ENCODE measurements at places on chromosomes 1 and 21.
A peak's percentile ranks its signal among the peaks of the same experiment; 100 is the strongest.

DNA sequence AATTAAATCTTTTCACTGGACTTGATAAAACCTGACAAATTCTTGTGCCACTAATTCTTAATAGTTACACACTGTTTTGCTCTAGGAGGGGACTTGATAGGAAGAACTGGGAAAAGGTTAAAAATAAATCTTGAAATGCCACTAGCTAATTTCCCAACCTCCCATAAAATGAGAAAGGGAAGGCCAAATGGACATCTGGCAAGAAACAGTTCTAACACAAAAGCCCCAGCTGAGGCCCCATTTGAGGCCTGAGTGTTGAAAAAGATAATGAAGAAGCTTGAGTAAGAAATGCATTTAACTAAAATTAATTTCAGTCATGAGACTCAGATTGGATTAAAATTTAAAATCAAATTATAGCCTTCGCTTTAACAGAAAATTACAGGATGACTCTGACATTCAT is 11.2 kb upstream of the RAP1GAP start:
- no peak for DNase-seq

GRCh38 chr1:116496898-116497297 is 73.9 kb downstream of the CD58 start:
- DNase-seq, result no peak

GRCh38 chr1:42141978-42142377 is 11.2 kb upstream of the GUCA2B start:
- DNase-seq, result no peak

GRCh38 chr1:36217670-36218069 is 6.6 kb upstream of the THRAP3 start:
- no peak for DNase-seq

DNA sequence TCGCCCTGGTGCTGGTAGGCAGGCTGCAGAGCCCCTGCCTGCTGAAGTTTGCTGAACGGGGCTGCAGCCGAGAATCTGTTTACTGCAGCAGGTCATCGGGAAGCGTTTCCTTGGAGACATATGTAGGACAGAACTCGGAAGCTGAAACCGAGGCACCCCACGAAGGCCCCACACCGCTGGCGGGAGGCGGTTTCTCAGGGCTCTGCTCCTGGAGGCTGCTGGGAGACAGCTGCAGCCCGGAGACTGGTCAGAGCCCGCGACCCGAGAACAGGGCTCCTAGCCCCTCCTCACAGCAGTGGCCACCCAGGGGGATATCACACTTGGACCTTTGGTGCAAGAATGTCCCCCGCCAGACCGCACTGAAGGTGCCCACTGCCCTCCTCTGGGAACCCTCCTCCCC is 12.7 kb upstream of the PLCH2 start:
- DNase-seq, result no peak

GRCh38 chr1:206909161-206909882 is 12.1 kb downstream of the IL24 start:
- DNase-seq, result peak; percentile 52

DNA sequence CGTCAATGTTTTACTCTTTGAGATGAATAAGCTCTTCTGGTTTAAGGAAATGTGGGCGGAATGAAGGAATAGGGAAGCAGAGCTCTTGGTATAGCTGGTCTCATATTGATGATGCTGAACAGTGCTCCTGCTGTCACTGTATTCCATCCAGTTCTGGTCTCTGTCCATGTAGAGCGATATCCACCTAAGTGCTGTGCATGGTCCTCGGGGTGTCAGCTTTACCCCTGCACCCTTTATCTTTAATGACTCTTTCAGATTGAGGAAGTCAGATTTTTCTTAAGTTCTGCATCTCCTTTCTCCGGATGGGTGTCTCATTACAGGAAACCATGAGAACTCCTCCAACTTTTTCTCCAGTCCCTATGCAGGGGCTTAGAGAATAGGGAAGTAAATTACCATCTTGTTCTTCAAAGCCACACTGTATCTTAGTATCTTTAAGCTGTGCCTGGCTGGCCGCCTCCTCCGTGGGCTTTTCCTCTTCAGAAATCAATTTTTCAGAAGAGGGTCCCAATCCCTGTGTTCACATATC is 52.9 kb downstream of the PDE4B start:
- no peak for DNase-seq

GRCh38 chr1:248696261-248696660 is 6.3 kb downstream of the OR14I1 start:
- DNase-seq, result no peak

DNA sequence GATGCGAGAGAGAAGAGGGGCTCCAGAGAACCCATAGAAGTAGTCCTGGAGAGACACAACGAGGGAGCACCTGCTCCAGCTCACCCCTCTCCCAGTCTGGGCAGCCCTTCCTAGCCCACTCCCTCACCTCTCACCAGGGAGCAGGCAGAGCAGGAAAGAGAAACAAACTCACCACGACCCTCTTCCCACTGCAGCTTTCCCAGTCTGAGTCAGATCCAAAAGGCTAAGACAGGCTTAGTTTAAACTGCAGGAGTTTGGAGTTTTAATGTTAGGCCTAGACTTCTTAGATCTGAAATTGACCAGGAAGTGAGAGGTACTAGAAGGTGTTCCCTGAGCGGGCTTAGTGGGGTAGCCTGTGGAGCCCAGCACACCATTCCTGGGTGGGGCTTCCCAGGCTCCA is 29.6 kb downstream of the SLC1A7 start:
- DNase-seq, result no peak

GRCh38 chr1:21143138-21143537 is 33.6 kb downstream of the EIF4G3 start:
- no peak for DNase-seq

GRCh38 chr1:224059897-224060427 is 53.9 kb upstream of the FBXO28 start:
- DNase-seq, result no peak

DNA sequence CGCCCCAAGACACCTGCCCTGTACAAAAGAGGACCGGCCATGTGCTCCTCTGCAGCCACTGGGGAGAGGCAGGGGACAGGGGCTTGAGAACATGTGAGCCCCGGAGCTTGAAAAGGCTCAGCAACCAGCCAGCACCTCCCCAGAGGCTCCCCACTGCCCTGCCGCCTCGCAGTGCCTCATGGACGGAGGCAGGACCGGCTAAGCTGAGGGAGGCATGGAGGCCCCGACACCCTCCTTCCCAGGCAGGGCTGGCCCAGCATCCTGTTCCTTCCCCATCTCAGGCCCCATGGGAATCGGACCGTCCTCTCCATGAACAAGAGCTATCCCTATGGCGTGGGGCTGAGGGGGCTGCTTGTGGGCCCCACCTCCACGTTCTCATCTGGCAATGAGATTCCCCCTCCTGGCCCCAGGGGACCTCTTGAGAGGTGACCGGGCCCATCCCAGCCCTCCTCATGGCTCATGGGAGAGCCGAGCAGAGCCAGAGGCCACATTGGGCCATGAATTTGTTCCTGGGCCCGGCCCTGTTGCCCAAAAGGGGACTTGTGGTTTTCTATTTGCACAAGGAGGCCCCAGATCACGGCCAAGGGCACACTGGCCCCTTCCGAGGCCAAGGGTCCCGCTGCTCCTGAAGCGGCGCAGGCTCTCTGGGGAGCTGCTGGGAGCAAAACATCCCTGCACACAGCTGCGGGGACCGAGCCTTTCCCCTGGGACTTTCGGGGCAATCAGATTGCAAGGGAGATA is 65.2 kb upstream of the ARHGEF16 start:
- DNase-seq, result no peak

DNA sequence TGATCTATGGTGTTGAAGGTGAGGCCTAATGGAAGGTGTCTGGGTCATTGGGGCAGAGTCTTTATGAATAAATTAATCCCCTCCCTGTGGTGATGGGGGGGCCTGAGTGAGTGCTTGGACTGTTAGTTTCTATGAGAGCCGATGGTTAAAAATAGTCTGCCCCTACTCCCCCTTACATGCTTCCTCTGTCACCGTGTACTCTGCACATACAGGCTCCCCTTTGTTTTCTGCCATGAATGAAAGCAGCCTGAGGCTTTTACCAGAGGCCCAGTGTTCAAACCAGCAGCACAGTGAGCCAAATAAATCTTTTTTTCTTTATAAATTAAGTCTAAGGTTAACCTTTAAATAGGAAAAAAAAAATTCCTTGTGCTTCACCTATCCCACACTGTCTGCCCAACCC is 657.0 kb downstream of the AMY1C start:
- no peak for DNase-seq

- no peak for DNase-seq
Observed at GRCh38 chr21:45279446-45280177, 8.1 kb downstream of the POFUT2 start.

DNA sequence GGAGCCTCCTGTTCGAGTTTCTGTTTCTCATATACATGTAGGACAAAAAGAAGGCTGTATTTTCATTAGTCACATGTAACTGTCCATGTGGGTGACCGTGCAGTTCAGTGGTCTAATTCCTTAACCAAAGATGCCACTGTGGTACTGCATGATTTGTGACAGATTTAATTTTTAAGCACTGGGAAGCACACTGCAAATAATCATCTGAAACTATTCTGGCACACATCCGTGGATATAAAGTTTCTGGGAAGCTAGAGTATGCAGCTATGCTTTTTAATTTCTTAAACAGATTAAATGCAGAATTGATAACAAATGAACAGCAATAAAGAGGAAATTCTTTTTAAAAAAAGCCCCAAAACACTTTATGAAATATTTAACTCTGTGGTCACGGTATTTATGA is 254.8 kb downstream of the LMO4 start:
- no peak for DNase-seq

DNA sequence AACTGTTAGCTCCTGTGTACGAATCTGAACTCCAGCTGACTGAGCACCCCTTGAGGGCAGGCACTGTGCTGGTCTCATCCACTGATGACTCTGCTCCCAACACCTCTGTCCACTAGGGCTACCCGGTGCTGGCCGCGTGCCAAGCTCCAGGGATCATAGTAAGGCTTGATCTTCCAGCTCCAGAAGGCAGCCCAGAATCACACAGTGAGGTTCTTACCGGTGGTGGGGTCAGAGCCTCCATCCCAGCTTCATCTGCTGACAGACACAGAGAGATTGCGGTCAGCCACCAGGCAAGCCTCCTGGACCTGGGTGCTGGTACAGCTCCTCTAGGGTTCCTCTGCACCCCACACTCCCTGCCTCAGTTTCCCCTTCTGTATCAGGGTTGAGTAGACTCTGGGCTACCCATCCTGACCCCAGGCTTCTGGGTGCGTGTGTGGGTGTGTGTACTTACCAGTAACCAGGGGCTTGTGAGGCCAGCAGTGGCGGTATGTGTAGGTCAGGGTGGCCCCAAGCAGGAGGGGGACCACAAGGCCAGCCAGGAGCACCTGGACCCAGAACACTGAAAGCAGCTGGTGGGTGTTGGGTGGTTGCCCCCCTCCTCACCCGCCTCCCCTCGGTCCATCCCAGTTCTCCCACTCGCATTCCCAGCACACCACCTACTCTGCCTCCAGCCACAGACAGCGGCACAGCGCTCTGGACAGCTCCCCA is 3.4 kb downstream of the TNFRSF25 start:
- DNase-seq, result no peak

DNA sequence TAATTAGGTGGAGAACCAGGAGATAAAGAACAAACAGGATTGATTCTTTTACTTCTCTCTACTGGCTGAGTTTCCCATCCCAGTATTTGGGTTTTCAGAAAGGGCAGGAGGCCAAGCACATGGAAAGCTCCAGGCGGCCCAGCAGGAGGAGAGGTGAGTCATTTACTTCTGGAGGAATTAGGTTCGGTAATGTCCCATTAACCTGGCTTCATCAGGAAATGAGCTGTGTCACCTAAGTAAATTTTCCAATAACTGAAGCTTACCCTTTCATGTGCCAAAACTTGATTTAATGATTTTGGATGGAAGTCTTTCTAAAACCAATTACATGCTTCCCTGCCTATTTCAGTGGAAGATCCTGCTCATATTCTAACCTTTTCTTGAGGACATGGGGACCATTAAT is 257.6 kb upstream of the USP24 start:
- DNase-seq, result no peak

- no peak for DNase-seq
Observed at GRCh38 chr1:91190996-91191395, 169.2 kb upstream of the ZNF644 start.

DNA sequence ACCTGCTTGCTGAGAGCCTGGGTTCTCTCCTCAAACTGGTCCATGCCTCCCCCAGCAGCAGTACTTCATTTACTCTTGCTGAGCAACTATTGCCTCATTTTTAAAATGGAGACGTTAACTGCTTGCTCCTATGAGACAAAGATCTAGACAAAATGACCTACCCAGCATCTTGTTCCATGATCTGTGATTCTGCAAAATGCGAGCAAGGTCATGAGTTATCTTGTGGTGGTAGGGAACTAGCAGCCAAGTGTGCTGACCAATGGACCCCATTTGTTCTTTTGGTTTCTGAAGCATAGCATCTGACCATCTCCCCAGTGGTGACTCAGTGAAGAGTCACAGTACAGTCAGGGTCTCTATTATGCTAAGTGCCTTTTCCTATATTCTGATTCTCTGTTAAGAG is 40.4 kb downstream of the TBX15 start:
- no peak for DNase-seq

DNA sequence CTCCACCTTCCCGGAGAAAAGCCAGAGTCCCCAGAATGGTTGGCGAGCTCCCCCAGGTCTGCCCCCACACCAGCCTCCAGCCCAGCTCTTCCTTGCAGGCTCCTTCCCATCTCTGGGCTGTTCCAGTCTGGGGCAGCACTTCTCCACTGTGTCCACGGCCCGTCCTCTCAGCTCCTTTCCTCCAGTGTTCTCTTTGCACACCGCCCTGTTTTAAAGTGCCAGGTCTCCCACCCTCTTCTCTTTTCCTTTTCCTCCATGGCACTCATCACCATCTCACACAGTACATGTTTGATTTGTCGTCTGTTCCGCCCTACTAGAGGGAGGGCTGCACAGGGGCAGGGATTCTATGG is 6.1 kb upstream of the PCSK9 start:
- no peak for DNase-seq

GRCh38 chr1:173403996-173404395 is 73.1 kb upstream of the PRDX6 start:
- DNase-seq, result no peak

- DNase-seq, result no peak
Observed at GRCh38 chr1:5522531-5523145, 469.6 kb downstream of the NPHP4 start.

Measured in activated CD8-positive, alpha-beta memory T cell treated with anti-CD3 and anti-CD28 coated beads, Interleukin-2, amount 50 U/mL, for 4 hours (primary cell).